RPMI8226 (cell line): ENCODE measurements at places on chromosomes 11 and 22.
A peak's percentile ranks its signal among the peaks of the same experiment; 100 is the strongest.

DNA sequence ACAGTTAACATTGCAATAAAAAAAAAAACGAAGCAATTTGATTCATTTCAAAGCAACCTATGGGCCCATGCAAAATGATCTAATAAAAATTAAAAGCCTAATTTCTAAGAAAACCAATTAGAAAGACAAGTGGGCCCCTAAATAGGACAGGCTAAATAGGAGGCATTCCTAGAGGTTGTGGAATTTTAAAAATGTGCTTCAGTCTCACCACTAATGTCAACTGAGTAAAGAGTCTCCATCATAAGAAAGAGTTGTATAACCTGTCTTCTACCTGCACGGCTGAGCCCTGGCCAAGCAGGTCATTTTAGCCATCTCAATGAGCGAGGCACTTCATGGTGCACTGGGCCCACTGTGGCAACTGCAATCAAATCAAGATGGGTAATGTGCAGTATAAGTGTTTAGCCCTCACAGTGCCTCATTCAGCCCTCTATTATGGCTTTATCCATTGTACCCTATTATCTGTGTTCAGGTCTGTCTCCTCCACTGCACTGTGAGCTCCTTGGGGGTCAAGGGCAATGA, 76.4 kb downstream of the PRSS23 start:
- DNase-seq = no peak

DNA sequence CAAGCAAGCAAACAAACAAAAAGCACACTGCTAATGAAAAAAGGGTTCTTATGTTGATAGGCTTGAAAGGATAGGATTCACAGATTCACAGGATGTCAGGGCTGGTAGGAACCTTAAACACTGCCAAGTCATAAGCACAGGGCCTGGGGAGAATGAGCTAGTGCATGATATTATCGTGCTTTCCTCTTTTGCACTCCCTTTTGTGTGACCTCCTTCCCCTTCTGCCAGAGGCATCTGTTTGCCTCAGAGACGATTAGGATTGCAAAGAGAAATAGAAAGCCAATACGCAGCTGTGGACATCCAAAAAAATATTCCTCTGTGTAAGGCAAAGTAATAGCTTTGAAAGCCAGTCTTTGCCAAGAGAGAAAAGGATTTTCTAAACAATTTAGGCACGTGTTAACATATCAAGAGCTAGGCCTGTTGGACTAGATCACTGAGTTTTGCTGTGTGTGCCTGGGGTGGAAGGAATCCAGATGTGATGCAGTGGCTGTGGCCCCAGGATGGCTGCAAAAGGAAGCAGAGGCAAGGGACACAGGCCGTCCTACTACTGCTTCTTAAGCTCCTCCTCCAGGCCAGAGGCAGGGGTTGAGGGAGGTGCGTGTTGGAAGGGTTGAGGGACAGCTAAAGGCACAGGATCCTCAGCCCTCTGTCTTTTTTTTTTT, 30.6 kb downstream of the MCHR1 start:
- DNase-seq = no peak

DNA sequence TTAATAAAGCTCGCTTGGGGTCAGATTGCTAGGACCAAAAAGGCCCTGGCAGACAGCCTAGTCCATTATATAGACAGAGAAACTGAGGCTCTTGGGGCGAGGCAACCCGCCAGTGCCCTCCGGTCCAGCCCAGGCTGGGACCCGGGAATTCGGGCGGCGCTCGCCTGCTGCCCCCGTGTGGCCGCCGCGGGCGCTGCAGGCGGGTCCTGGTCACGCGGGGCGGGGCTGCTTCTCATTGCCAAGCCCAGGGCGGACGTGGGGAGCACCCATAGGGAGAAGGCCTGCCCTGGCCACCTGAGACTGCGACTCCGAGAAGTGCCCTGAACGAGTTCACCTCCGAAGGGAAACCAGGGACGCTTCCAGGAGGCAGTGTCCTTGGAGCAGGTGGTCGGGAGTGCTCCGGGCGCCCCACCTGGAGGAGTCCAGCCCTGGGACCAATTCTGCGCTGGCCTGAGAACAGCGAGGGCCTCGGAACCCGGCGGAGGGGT, 36.0 kb upstream of the CSNK1E start:
- DNase-seq = peak; percentile 73

- DNase-seq = no peak
Measured at GRCh38 chr11:45165806-45166603, 19.6 kb downstream of the PRDM11 start.

DNA sequence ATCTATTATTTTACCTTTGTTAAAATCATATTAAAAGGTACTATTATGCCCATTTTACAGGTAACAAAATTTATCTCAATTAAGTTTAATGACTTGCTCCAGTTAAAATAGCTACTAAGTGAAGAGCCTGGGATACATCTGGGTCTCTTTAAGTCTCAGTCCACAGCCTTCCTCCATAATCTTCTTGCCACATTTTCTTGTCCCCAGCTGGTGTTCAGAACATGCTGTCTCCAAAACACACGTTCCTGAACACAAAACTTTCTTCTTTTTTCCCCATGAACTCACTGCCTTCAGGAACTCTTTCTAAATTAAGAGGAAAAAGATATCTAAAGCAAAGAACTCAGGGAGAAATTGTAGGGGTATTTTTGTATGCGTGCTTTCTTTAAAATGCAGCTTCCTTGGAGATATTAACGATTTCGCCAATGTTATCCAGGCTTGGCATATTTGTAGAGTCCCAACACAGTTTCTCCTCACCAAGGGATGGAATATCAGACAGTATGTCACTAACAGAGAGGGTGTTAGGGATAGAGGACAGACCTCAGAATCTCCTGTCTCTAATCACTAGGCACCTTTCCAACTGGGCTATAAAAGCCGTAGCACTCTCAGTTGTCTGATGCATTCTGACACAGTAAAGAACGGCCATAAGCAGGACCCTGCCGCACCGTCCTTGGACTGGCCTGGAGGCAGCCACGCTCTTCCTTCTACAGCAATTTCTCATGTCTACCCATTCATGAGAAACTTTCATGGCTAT, 232.8 kb upstream of the BLID start:
- DNase-seq = no peak

DNA sequence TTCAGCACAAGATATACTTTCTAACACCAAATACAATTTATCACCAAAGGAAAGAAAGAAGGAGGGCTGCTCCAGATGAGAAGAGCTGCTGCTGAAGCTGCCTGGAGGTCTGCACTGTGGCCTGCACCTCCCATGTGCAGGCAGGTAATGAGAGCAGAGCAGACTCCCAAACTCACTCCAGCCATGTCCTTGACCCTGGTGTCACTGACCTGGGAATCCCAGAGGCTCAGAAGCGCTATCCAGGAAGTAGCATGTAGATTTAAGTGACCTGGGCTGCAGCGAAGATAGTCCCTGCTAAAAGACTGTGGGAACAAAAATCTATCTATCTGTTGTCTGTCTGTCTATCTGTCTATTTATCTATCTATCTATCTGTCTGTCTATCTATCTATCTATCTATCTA, 816.3 kb downstream of the OPCML start:
- DNase-seq = no peak
